ENCODE measurements at places on chromosomes 7 and 10.
A peak's percentile ranks its signal among the peaks of the same experiment; 100 is the strongest.

- H3K27ac ChIP-seq: no peak overlapping the region
- peaks cover 59% of the 10 kb centered on the region for H3K4me1 ChIP-seq
- H3K36me3 ChIP-seq: no peaks in the 10 kb centered on the region
- peaks cover 37% of the 10 kb centered on the region for H3K27me3 ChIP-seq
- H3K4me3 ChIP-seq: peak overlapping the region; percentile 85
Observed at GRCh38 chr7:19113855-19114550, 3.4 kb downstream of the TWIST1 start.

- no peak overlapping the region for H3K4me3 ChIP-seq
- no peak for DNase-seq
- H3K27me3 ChIP-seq: no peaks in the 10 kb centered on the region
- H3K27ac ChIP-seq: peak overlapping the region; percentile 83
Observed at GRCh38 chr7:155303897-155304296, 6.2 kb downstream of the INSIG1 start.

DNA sequence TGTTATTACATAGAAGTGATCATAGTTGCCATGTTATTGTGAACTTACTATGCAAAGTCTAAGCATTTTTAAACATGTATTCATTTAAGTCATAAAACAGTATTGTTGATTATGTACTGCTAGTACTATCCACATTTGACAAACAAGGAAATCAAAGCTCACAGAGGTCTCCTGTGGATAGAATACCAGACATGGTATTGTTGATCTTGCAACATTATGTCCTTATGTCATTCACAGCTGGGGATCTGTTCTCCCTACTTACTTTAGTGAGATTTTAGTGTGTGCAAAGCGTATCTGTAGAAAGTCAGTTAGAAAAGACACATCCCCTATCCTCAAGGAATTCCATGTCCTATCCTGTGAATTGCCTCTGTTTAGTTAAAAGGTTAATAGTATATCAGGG lies 106.1 kb downstream of the SND1 start:
- no peaks in the 10 kb centered on the region for H3K36me3 ChIP-seq
- H3K4me3 ChIP-seq: no peak overlapping the region
- H3K27me3 ChIP-seq: no peaks in the 10 kb centered on the region
- peak; percentile 16 for DNase-seq

GRCh38 chr7:25117226-25118047 lies 7.6 kb downstream of the CYCS start:
- no peaks in the 10 kb centered on the region for H3K4me1 ChIP-seq
- peak overlapping the region; percentile 54 for H3K27ac ChIP-seq
- H3K36me3 ChIP-seq: peaks cover 29% of the 10 kb centered on the region
- no peaks in the 10 kb centered on the region for H3K27me3 ChIP-seq
- no peak for DNase-seq

DNA sequence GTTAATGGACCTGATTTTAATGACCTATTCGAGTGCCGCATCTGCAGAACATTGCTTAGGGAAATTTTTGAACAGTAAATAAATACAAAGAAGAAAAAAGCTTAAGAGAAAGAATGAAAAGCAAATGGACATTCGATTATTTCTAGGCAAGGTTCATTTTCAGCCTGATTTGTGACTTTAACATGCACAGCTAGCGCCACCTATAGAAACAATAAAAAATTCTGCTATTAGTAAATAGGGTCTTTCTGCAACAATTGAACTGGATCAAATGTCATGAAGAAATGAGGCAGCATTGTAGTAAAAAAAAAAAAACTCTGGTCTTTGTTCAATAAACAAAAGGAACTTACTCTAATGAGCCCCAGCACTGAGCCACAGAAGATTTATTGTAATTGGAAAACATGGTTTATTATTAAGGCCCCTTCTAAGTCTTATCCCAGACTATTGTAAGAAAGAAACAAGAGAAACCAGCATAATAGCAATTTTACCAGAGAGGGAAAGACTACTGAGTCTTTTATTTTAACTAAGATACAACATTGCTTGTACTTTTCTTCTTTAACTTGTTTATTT lies 41.4 kb upstream of the GHITM start:
- H3K4me3 ChIP-seq: no peak overlapping the region
- H3K27ac ChIP-seq: no peak overlapping the region
- DNase-seq: peak; percentile 18
- no peaks in the 10 kb centered on the region for H3K36me3 ChIP-seq
- H3K27me3 ChIP-seq: no peaks in the 10 kb centered on the region

GRCh38 chr10:84696610-84697009 lies 368.2 kb downstream of the CCSER2 start:
- H3K4me1 ChIP-seq: no peaks in the 10 kb centered on the region
- H3K36me3 ChIP-seq: no peaks in the 10 kb centered on the region
- H3K27me3 ChIP-seq: no peaks in the 10 kb centered on the region
- no peak overlapping the region for H3K4me3 ChIP-seq

DNA sequence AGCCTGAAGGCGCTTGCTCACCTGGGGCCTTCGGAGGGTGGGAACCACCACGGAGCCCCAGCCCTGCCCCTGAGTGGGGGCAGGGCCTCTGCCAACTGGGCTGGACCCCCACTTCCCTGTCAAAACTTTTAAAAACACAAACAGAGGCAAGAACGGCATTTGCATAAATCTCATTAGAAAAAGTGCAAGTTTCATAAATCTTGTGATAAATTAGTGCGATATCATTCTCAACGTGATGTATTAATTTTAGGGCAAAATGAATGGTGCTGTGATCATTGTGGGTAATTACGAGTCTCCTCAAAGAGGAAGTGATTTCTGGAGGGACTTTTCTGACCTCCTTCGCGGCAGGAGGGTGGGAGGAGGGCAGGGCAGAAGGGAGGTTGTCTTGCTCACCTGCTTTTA lies 98.3 kb downstream of the CDH23 start:
- H3K4me1 ChIP-seq: peaks cover 13% of the 10 kb centered on the region
- no peak overlapping the region for H3K27ac ChIP-seq
- H3K36me3 ChIP-seq: no peaks in the 10 kb centered on the region
- H3K4me3 ChIP-seq: no peak overlapping the region

GRCh38 chr7:126716321-126716720 lies 536.4 kb downstream of the GRM8 start:
- no peak overlapping the region for H3K4me3 ChIP-seq
- H3K27ac ChIP-seq: no peak overlapping the region
- no peaks in the 10 kb centered on the region for H3K4me1 ChIP-seq
- no peak for DNase-seq
- H3K27me3 ChIP-seq: no peaks in the 10 kb centered on the region
- no peaks in the 10 kb centered on the region for H3K36me3 ChIP-seq

DNA sequence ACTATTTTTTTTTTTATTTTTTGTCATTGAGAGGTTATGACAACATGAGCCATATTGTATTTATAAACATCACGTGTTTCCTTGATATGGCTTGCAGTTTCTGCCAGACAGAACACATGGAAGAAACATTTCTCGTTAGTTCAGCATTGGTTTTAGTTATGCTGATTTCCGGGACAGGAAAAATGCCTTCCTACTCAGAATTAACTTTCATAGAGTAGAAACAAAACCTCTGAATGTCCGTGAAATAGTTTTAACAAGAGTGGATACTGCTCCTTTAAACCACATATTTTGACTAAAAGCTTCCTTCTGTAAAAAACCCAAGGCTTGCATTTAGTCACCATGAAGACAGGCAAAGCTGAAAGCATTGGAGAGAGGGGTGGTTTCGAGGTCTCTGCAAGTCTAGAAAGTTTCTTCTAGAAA lies 240.4 kb downstream of the KIAA1217 start:
- no peak overlapping the region for H3K27ac ChIP-seq
- no peaks in the 10 kb centered on the region for H3K4me1 ChIP-seq
- H3K36me3 ChIP-seq: no peaks in the 10 kb centered on the region
- no peaks in the 10 kb centered on the region for H3K27me3 ChIP-seq
- no peak overlapping the region for H3K4me3 ChIP-seq

DNA sequence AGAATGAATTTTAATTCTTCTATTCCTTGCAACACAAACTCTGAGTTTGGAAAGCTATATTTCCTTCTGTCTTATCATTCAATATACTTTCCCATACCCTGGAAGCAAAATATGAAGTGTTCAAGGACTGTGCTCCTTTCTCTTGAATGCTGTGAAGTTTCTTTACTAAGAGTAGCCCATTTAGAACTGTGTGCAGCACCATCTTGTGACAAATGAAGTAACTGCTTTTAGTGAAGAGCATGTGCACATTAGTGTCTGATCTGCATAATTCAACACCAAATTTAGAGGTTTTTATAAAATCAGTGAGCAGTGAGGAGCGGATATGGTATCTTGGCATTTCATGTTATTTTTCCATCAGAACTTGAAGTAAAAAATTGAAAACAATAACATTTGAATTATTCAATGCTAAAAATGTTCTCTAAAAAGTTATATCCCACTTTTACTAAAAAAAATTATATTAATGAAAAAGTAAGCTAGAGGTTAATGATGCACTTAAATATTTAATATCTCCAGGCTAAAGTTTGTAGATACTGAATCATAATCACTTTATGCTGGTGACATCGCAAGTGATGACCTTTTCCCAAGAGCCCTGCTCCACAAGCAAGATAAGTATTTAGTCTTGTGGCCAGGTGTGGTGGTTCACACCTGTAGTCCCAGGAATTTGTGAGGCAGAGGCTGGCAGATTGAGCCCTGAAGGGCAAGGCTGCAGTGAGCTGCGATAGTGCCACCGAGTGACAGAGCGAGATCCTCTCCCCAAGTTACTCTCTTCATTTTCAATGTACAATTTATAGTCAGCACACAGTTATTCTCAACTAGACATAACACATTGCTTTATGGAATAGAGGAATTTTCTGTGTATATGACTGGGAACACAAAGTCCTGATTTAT lies 108.8 kb upstream of the PCLO start:
- DNase-seq: peak; percentile 37
- no peak overlapping the region for H3K27ac ChIP-seq
- no peaks in the 10 kb centered on the region for H3K36me3 ChIP-seq
- no peak overlapping the region for H3K4me3 ChIP-seq
- H3K4me1 ChIP-seq: no peaks in the 10 kb centered on the region
- H3K27me3 ChIP-seq: peaks cover 22% of the 10 kb centered on the region

- no peak for DNase-seq
- H3K27ac ChIP-seq: no peak overlapping the region
- no peaks in the 10 kb centered on the region for H3K36me3 ChIP-seq
Observed at GRCh38 chr10:13173616-13174015, 12.3 kb downstream of the MCM10 start.
